Heart right ventricle (tissue), 16 donors: ENCODE measurements at places on chromosomes 4 and X.
A peak's percentile ranks its signal among the peaks of the same experiment; 100 is the strongest.

DNA sequence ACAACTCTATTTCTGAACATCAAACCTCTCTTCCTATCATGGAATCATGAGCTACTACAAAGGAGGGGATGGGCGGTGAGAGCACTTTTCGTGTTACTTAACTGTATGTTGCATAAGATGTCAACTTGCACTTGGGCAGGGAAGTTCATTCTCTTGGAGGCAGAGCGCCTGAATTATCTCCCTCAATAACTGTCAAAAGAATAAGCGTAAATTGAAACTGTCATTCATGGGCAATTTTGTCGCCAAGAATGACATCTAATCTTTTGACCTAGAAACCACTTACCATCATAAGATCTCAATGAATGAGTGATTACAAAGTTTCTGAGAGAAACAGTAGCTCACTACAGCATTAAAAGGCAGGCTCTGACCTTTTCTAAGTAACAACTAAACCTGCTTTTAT is 23.5 kb upstream of the USP26 start:
- DNase-seq: no peak

- no peak for DNase-seq
Measured at GRCh38 chr4:71382125-71382899, 43.5 kb downstream of the SLC4A4 start.

DNA sequence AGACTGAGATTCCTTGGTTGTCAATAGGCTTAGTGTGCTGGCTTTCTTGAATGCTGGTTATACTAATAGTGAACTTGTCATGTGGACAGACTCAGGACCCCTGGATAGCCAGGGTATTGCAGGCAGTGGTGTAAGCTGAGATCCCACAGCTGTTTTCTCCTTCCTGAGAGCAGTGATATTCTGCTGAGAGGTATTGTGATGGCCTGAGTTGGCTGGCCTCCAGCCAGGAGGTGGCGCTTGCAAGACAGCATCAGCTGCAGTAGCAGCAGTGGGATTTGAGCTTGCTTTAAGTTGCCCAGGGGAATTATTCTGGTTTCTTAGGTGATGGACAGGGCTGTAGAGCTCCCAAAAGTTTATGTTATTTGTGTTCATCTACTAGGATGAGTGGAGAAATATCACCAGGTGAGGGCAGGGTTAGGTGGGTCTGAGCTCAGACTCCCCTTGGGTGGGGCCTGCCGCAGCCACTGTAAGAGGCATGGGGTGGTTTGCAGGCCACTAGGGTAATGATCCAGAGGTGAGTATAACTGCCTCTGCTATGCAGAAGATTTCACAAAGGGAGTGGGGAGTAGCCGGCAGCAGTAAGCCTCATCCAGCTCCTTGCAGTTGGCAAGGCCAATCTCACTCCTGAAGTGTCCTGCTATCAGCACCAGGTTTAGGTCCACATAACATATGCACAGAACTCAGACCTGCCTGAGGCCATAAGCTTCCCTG is 66.2 kb downstream of the IL15 start:
- peak; percentile 35 for DNase-seq

DNA sequence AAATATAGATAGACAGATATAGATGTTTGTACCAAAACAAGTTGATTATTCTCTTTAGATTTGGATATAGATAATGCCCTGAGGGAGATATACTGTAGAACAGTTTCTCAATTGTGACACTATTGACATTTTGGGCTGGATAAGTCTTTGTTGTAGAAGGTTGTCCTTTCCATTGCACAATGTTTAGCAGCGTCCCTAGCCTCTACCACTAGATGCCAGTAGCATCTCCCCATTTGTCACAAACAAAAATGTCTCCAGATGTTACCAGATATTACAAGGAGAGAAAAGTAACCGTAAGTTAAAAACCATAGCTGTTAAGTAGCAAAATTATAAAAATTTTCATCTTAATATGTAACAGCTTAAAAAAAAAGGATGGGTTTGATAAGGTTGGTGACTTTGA is 2595.3 kb downstream of the ARAP2 start:
- no peak for DNase-seq

DNA sequence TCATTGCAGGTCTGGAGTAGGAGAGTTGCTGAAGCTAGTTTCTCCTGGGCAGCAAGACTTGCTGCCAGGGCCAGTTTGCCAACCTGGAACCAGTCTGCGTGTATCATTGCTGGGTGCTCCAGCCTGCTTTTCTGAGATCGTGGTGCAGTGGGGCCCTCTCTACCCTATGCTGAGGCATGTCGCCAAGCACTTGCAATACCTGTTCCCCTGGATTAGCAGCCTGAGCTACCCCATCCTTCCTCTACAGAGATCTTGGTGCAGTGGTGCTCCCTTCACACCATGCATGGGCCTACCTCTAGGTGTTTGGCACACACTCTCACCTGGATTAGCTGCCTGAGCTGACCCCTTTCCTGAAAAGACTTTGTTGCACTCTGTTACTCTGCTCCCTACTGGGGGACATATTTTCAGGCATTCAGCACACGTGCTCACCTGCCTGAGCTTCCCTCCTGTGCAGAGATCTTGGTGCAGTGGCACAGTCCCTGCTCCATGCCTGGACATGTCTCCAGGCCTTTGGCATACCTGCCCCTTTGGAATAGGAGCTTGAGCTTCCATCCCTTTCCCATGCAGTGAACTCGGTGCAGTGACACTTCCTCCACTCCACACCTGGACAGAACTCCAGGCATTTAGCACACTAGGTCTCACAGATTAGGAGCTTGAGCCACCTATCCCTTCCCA is 133.7 kb upstream of the CXCL13 start:
- DNase-seq: no peak

DNA sequence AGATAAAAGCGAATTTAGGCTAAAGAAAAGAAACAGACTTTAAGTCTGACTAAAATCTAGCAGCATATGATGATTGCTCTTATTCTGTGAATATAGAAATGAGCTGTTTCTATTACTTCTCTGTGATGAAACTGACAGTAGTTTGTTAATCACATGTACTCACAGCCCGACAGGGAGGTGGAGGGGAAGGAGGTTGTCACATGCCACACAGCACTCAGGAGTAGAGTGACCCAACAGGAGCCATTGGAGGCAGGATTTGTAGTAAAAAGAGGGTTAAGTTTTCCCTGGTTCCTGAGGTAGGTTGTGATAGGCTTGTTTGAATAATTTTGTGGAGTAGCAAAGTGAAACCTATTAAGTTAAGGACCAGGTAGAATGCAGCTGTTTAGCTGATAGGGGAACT is 495.9 kb downstream of the CENPC start:
- no peak for DNase-seq

DNA sequence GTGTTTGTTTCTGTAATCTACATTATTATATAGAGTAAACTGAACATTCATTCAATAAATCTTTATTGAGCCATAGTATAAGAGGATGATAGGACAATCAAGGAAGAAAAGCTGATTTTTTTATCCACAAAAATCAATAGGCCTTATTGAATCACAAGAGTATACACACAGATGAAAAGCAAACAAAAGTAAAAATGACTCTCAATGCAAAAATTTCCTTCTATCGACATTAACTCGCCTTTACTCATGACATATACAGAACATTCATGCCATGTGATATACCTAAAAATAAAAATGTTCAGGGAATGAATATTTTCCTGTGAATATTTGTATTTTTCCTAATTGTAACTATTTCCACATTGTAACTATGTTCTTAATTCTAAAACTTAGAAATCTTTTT is 161.2 kb downstream of the LRBA start:
- no peak for DNase-seq

- no peak for DNase-seq
Measured at GRCh38 chr4:5526080-5526846, 182.1 kb downstream of the EVC2 start.

DNA sequence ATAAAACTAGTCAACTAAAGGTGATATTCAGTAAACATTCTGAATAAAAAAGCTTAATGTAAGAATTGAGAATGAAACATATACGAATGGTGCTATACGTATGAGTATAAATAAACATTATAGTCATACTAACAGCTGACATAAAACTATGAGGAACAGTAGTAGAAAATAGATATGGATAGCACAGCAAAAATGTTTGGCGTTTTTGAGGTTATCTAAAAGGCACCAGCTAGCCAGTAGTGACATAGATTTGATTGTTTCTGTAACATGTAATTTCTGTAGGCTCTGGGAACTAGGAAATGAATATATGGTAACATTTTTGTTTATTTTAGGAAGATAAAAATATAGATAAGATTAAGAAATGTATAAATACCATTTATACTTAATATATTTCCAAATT is 69.3 kb downstream of the SNX25 start:
- no peak for DNase-seq

DNA sequence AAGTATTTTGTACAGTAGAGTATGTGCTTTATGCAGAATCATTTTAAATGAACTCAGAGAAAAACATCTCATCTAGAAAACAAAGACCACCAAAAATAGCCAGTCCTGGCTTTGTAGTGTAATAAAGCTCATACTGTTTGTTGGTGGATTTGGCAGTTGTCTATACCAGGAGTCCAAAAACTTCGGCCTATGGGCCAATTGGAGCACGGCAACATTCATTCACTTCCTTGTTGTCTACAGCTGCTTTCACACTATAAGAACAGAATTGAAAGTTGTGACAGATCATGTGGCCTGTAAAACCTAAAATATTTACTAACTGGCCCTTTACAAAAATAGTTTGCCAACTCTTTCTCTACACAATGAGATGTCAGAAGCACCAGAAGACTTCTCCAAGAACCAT is 5.3 kb downstream of the FBXW7 start:
- no peak for DNase-seq

DNA sequence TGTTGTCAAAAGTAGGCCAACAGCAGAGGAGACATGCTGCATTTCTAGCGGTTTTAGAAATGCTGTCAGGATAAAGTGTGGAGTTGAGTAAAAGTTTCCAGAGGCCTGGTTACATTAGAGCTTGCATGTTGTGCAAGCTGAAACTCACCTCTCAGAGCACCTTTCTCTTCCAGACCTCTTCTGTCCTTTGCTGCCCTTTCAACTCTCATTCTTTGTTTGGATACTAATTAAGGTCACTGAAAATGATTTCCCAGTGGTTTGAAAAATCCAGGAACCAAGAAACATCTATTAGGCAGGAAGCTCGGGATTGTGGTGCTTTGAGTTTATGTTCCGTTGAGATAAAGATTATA is 426.6 kb downstream of the MAPK10 start:
- no peak for DNase-seq

- no peak for DNase-seq
Measured at GRCh38 chrX:55648434-55648833, 25.2 kb downstream of the FOXR2 start.

DNA sequence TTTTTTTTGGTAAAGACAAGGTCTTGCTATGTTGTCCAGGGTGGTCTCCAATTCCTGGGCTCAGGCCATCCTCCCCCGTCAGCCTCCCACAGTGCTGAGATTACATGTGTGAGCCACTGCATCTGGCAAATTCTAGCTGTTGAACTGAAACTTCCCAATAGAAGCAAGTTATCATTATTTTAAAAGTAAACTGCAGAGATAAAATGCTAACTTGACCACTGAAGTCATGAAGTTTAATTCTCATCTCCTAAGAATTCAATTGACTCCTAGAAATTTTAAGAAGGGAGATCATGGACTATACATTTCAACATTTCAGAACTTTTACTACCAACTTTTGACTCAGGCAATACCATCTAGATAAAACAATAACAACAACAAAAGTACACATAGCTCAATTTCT is 11.7 kb upstream of the EXOSC9 start:
- no peak for DNase-seq

- DNase-seq: no peak
Measured at GRCh38 chr4:113773756-113774155, 12.2 kb upstream of the CAMK2D start.

DNA sequence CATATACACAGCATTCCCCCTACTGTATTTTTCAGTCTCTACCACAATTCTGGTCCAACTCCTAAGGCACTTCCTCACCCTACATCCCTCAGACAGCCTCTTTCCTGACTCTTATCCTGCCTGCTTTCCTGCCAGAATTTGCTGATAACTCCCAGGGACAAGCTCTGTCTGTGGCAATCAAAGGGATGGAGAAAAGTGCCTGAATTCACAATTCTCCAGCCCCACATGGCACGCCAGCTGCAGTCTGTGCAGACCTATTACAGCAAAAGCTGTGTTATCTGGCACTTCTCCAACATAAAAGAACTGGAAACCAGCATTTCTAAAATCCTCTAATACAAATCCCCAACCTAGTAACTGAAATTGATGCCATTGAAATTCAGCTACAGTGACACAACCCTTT is 404.8 kb downstream of the KLHL13 start:
- DNase-seq: no peak

DNA sequence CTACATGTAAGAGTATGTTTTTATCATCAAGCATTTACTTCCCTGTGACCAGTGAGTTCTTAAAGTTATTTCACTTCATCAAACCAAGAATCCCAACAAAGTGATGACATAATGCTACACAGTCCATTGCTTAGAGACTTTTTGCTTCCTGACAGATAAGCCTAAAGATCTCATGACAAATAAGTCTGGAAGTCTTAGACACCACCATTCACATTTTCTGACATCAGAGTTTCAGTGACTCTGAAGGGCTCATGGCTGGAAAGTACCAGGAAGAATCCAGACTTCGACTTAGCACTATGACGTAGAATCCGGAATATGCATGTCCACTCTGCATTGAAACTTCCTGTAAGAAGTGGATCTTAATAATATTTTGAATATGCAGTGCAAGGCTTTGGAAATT is 53.7 kb downstream of the CLDN22 start:
- no peak for DNase-seq

GRCh38 chr4:116005037-116005805 is 891.8 kb upstream of the NDST4 start:
- no peak for DNase-seq

DNA sequence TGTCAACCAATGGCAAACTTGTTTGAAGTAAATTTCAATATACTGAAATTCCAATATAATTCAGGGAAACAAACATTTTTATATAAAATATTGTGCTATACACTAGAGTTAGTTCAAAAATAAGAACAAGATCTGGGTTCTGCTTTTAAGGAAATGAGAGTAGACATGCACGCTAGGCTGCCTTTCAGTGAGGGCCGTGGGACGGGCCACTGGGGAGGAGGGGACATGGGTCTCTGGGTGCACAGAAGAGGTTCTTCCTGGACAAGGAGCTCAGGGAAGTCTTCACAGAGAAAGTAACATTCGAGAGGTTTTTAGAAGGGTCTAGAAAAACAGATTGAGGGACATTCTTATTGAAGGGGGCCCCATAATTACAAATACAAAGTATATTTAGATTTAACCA is 64.4 kb downstream of the SHROOM3 start:
- DNase-seq: no peak

- no peak for DNase-seq
Measured at GRCh38 chr4:37652747-37653527, 33.2 kb downstream of the RELL1 start.

DNA sequence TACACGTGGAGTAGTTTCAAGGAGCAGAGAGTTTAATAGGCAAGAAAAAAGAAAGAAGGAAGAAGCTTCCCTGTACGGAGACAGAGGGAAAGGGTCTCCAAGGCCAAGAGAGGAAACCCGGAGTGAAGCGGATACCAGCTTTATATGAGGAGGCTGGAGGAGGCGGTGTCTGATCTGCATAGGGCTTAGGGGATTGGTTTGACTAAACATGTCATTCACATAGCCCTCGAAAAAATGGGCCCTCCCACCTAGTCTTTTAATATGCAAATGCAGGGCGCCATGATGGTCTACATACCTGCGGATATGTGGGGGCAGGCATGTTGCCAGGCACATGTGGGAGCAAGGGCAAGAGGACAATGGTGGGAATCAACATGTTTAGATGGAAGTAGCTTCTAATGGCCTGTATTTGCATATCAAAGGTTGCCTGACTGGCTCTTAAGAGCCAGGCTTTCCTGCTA is 103.1 kb upstream of the UGT8 start:
- no peak for DNase-seq

GRCh38 chrX:65686236-65686635 is 18.8 kb downstream of the MSN start:
- DNase-seq: no peak

- DNase-seq: no peak
Measured at GRCh38 chrX:68721546-68721945, 74.1 kb downstream of the STARD8 start.
